ENCODE measurements at places on chromosomes 13 and 19.

GRCh38 chr13:107964395-107964794 lies 250.9 kb downstream of the LIG4 start:
- no peak for DNase-seq

DNA sequence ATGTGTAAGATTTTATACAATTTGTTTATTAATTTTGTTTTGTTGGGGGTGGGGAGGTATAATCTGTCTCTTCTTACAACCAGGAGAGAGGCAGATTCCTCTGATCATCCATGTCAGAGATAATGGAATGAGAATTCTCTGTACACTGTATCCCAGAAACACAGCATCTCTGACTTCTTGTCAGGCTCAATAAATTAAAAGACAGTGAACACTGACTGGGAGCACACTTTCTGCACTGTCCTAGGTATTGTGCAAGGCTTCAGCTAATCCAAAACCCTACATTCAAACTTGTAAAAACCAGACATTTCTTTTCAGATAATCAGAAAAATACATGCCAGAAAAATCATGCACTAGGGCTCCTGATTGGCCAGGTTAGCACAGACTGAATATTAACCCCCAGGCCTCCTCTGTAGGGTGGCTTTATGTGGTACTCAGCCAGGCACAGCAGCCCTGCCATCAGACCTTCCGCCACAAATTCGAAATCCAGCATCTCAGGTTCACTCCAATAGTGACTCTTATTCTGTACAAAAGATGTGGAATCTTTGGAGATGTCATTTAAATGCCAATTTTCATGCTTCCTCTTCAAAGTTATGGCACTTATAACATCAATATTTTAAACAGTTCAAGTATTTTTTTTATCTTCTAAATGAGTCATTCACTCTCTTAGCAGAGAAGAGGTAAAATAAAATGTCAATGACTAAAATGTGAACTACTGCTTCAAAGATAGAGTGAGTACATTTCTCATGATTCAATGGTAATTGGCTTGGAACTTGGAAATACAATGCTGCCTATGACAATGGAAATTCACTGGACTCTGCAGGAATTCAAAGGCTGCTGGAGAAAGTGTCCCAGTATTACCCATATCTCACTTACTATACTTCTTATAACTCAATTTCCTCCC lies 211.5 kb downstream of the KLF12 start:
- DNase-seq = no peak

DNA sequence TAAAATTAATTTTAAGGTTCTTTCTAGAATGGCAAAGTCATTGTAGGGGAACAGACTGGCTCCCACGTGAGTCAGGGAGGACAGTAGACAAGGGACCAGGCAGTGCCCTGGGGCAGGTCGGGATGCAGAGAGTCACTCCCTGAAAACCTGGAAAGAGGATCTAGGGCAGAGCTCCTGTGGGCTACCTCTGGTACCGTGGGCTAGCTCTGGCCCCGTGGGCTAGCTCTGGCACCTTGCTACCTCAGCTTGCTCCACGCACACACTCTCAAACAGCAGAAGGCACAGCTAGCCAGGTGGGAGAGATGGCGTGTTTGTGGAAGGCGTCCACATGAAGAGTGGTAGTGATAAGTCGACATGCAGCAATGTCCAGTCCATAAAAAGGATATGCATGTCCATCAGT lies 66.7 kb upstream of the ARHGEF7 start:
- no peak for DNase-seq

GRCh38 chr13:73966331-73966730 lies 167.9 kb downstream of the KLF12 start:
- DNase-seq = no peak

- DNase-seq = no peak
These were observed 17.6 kb downstream of the TJP3 start for GRCh38 chr19:3725640-3726310.

Data from renal cortex interstitium (tissue), 15 donors.